ENCODE measurements at places on chromosomes 2 and 18.

GRCh38 chr2:24932715-24933114, 12.7 kb upstream of the ADCY3 start:
- DNase-seq, result no peak

DNA sequence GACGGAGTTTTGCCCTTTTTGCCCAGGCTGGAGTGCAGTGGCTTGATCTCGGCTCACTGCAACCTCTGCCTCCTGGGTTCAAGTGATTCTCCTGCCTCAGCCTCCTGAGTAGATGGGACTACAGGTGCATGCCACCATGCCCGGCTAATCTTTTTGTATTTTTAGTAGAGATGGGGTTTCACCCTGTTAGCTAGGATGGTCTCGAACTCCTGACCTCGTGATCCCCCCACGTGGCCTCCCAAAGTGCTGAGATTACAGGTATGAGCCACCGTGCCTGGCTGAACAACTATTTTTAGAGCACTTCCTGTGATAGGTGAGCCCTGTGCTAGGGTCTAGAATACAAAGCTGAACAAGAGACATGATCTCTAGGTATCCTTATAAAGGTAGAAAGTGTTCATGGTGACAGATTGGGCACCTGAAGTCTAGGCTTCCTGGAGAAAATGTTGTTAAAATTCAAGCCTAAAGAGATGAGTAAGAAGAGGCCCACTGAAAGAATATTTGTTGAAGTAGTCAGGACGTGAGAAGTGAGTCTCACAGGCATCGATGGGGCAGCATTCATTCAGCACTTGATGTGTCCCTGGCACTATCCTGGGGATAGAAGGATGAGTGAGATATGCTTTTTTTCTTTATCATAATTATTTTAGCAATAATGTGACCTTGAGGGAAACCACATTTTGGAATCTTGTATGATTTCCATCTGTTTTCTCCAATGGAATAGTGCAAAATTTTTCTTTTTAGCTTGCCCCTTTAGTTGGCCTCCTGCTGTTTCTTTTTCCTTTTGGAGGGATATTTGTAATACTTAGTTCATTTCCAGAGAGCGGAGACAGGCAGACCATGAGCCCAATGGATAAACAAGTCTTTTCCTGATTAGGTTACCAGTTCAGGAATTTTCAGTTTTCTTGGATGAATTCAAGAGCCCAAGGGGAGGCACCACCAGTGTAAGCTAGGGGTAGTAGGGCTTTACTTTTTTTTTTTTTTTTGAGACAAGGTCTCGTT, 5.1 kb downstream of the ZNF236 start:
- peak; percentile 47 for DNase-seq

- no peak for DNase-seq
These were observed 138.0 kb upstream of the ASB18 start for GRCh38 chr2:236402033-236402790.

- DNase-seq, result no peak
These were observed 217.2 kb upstream of the OSR1 start for GRCh38 chr2:19575641-19576040.

DNA sequence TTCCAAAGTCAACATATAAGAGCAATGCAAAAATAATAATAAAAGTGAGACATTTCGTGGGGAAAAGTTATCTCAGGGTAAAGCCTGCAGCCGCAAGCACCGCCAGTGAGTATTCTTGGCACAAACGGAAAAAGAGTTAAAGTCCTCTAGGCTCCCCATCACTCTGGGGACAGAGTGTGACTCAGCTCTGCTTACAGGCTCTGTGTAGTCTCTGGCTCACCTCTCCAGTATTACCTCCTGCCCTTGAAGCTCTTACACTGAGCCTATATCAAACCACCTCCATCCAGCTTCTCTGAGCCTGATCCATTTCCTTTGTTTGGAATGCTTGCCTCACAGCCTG, 55.5 kb downstream of the MTHFD2 start:
- no peak for DNase-seq

DNA sequence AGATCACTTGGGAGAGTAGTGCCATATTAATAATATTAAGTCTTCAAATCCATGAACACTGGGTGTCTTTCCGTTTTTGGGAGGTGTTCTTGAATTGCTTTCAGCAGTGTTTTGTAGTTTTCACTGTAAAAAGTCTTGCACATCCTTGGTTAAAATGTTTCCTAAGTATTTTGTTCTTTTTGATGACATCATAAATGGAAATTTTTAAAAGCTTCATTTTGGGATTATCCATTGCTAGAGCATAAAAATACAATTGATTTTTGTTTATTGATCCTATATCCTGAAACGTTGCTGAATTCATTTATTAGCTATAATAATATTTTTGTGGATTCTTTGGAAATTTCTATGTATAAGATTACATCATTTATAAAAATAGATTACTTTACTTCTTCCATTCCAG, 96.8 kb downstream of the ARHGEF4 start:
- DNase-seq, result no peak

DNA sequence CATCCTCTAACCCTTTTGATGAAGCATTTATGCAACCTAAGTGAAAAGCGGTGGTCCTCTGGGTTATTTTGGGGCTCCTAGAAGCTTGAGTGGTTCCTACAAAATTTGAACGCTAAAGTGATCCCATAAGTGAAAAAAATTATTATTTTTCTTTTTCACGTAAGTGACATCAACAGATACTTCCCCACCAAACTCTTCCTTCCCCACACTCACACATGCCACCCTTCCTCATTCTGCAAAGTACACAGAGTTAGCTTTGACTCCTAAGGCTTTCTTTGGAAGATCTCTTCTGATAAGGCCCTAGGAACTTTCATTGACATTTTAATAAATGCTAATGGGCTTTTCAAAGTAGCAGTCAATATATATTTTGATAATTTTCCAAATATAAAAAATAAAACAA, 109.7 kb downstream of the DOCK10 start:
- DNase-seq, result no peak

- DNase-seq, result no peak
These were observed 95.4 kb upstream of the CHRNA1 start for GRCh38 chr2:174859563-174860169.

- DNase-seq, result no peak
These were observed 10.5 kb downstream of the CTDP1 start for GRCh38 chr18:79690071-79690470.

GRCh38 chr2:127157651-127158485, 50.9 kb upstream of the BIN1 start:
- DNase-seq, result no peak

DNA sequence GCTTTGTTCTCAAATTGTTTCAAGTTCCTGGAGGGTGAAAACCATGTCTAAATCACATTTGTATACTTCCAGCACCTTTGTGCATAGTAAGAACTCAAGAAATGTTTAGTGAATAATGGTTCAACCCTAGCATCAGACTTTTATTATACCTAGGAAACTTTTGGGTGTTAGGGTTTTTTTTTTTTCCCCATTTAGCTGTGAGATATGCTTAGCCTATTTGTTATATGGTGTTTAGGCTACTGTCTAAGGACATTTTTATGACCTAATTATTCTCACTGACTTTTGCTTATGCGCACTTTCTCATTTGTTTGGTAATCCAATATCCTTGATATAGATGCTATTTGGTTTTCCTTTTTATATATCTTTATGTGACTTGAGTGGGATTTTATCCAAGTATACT, 164.7 kb downstream of the PHLPP1 start:
- DNase-seq, result no peak

DNA sequence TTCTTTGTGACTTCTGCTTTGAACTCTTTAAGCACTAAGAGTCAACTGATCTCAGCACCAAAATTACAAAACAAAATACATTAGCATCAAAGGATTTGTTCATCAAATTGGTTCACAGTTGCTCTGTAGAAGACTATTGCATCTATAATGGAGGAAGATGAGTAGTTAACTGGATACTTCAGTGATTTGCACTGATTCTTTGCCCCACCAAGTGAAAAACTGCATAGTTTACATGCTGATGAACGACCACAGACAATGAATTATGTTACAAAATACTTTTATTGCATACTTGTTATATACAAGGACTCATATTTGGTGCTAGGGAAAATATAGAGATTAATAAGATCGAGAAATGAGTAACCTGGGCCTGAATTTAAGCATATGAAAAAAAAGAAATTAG, 107.2 kb downstream of the SCG2 start:
- DNase-seq, result no peak

DNA sequence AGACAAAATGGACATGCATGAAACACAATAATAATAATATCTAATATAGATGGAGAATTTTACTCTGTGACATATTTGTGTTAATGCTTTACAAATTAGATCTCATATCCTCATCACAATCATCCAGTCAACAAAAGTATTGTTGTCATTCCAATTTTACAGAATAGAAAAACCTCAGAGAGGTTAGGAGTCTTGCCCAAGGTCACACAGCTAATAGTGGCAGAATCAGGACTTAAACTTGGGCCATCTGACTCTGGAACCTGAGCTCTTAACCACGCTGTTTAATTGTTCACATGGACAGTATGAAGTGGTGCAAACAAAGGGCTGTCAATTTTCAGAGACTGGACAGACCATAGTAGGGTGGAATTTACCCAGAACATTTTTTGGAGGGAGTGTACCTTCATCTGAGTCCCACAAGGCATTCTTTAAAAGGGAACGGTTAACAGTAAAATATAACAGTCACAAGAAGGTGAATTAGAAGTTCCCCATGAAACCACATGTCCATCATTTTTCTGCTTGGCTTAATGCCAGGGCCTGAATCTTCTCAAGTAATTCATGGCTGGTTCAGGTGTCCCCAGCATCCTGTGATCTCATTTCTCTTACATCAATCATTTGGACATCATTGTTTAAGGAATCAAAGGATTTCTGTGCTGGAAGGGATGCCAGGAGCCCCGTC, 35.4 kb upstream of the CCDC93 start:
- no peak for DNase-seq

GRCh38 chr18:21300035-21300907, 58.2 kb downstream of the GREB1L start:
- no peak for DNase-seq

- DNase-seq, result no peak
These were observed 21.7 kb downstream of the TNP1 start for GRCh38 chr2:216838151-216838550.

GRCh38 chr18:13502585-13502984, 223.8 kb downstream of the FAM210A start:
- no peak for DNase-seq

DNA sequence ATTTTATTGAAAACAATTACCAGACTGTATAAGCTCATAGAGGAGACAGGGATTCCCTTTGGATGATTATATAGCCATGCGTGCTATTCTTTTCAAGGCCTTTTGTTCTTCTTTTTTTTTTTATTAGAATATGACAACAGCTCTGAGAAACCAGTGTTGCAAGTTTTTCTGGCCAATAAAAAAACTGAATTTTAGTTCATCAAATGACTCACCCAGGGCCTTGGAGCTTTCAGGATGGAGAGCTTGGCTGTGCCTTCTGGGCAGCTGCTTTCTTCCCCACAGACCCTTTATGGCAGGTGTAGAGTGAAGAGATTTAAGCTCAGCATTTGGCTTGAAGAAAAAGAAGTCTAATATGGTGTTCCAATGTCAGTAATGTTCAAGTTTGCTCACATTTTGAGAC, 497.9 kb upstream of the FANCL start:
- DNase-seq, result no peak

GRCh38 chr18:60113396-60113795, 213.6 kb downstream of the PMAIP1 start:
- no peak for DNase-seq

DNA sequence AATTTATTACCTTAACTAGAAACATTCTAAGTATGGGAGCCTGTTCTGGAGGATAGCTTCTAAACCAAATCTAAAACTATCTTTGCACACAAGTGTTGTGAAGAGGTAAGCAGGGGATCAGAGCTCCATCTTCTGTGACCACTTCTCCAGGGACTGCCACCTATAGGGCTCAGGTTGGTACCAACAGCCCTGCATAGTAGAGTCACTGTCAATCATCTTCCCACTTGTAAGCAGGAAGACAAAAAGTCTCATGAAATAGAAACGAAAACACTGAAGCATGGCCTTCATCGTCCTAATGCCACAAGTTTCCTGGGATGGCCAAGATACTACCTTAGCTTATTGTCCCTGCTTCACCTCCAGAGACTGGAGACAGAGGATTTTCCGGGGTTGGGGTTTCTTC, 43.8 kb downstream of the KANSL3 start:
- no peak for DNase-seq

DNA sequence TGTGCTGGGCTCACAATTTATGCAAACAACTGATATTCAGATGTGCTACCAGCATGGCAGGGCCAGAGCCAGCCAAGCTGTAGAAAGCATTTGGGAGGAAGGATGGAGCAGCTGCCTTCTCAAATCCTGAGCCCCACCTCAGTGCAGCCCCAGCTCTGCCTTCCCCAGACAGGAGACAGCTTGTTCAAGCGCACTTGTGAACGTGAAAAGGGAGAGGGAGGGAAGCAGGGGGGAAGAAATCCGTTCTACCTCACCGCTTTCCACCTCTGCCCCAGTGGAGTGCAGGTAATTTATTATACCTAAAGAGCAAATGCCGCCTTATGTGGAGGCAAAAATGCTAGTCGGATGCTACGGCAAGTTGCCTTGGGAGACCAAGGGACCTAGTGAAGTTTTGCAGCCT, 66.0 kb upstream of the SLC14A2 start:
- no peak for DNase-seq

DNA sequence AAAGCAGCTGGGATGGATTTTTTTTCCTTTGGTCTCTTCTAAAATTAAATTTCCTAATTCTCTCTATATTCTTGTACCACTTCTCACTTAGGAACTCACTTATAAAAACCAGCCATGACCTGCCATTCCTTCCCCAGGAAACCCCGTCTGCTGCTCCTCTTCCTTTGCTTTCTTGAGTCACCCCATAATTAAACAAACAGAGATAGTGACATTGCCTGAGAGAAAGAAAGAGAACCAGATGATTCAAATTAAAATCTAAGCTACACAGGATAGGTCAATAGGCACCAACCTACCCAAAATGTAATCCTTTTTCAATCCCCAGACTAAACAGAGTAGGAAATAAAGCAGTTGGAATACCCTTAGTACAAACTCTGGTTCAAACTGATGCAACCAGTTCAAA, 9.7 kb downstream of the STK39 start:
- no peak for DNase-seq

GRCh38 chr18:13141209-13141608, 77.4 kb upstream of the LDLRAD4 start:
- DNase-seq, result no peak

- no peak for DNase-seq
These were observed 6.2 kb upstream of the MATN3 start for GRCh38 chr2:20018601-20019152.

DNA sequence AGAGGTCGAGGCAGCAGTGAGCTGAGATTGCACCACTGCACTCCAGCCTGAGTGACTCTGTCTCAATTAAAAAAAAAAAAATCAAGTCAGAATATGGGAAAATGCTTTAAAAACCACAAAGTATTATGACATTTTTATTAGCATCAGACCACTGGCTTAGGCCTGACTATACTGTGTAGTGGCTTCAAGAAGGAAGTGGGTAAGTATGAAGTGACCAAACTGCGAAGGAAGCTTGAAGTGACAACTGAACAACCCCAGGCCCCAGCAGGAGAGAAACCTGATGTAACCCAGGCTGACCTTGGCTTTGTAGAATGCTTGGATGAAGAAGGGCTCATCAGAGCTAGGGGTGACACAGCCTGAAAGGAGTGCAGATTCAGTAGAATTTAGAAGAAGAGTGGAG, 21.4 kb upstream of the HAAO start:
- DNase-seq, result no peak

All from activated CD8-positive, alpha-beta memory T cell treated with anti-CD3 and anti-CD28 coated beads for 24 hours (primary cell).